ENCODE measurements at places on chromosomes 5 and 9. TPM values are rescaled to one million over a fixed set of nuclear protein-coding genes. Genes with fewer than 3 reads are reported as not detected.
A peak's percentile ranks its signal among the peaks of the same experiment; 100 is the strongest.

PCDHA6 gene
- total RNA-seq = 2.3 TPM

ADRB2 gene
- 0.36 TPM for total RNA-seq

GRXCR2 gene
- not detected for total RNA-seq

ADAMTS6 gene
- total RNA-seq = 16.7 TPM

SLC36A2 gene
- not detected for total RNA-seq

LEAP2 gene
- 0.82 TPM for total RNA-seq

NADK2 gene
- total RNA-seq = 27.0 TPM

DNAJA1 gene
- total RNA-seq = 120 TPM

GRCh38 chr9:136857166-136857565, 5.0 kb downstream of the MAMDC4 start:
- no peak for DNase-seq

DNA sequence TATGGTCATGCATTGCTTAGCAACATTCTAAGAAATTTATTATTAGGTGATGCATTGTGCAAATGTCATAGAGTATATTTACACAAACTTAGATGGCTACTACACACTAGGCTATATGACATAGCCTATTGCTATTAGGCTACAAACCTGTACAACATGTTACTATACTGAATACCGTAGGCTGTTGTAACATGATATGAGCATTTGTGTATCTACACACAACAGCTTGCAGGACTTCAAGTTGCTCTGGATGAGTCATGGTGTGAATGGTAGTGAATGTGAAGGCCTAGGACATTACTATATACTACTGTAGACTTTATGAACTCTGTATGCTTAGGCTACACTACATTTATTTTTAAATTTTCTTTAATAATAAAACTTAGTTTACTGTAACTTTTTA, 107.2 kb upstream of the MAMDC2 start:
- no peak for DNase-seq

DNA sequence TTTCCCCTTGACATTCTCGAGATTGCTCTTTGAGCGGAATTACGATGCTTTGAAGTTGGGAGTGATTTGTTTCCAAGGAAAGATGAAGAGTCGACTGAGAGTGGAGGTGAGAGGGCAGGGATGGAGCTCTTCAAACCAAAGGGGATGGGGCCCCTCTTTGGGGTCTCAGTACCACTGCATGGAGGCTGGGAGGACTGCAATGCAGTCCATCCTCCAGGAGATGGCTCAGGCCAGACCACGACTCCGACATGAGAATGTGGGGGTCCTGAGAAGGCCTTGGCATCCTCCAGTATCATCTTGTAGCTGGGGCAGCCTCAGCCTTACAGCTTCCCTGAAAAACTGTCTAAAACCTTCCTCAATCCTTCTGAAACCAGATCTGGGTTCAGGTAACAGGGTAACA, 51.1 kb upstream of the CDKN2AIPNL start:
- no peak for DNase-seq

- DNase-seq = no peak
Observed at GRCh38 chr5:31470608-31471007, 61.3 kb downstream of the DROSHA start.

GRCh38 chr9:90697808-90698207, 55.2 kb upstream of the DIRAS2 start:
- DNase-seq = no peak

DNA sequence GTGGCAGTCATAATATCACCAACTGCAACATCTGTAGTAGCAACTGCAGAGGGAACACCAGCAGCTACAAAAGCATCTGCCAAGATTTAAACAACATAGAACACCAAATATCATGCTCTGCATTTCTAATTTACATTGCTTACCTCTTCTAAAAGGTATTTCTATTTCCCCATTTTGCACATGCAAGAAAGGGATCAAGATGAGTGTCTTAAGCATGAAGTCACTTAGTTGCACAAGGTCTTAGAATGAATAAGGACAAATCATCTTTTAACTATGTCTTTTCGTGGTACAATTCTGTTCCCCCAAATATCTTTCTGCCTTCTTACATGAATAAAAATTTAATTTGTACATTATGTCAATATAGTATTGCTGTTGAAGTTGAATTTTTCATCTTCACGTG, 1746.4 kb downstream of the EFNA5 start:
- DNase-seq = no peak

GRCh38 chr5:115713408-115713807, 87.6 kb upstream of the TMED7 start:
- DNase-seq = no peak

DNA sequence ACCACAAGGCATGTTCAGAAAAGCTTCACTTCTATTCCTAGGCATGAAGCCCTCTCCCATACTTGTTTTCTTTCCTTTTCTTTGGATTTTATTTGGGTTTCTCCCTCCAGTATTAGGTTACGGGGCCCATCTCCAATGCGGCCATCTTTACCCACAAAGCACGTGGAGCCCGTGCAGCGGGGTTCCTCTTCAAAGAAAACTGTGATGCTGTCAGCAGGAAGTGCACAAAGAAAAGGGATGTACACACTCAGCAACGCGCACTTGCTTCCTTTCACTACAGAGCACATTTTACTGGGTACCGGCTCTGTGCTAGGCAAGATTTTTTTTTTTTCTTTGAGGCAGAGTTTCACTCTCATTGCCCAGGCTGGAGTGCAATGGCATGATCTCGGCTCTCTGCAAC, 106.6 kb downstream of the COL23A1 start:
- DNase-seq = no peak

DNA sequence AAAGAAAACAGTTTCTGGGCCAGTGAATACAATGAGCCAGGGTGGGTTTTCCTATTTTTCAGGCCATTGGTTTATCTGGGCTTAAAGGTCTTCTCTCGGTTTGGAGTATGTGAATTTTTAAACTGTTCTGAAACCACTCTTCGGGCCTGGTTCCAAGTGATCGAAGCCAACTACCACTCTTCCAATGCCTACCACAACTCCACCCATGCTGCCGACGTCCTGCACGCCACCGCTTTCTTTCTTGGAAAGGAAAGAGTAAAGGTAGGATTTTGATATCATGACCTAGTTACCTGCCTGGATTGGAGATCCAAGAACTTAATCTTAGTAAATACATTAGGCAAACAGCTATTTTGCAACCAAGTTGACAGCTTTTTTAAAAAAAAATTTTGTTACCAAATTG, 79.1 kb downstream of the WDR41 start:
- no peak for DNase-seq

- no peak for DNase-seq
Observed at GRCh38 chr9:4657426-4658159, 4.5 kb upstream of the PLPP6 start.

GRCh38 chr5:125560476-125561225, 814.2 kb upstream of the ZNF608 start:
- DNase-seq = no peak

- peak; percentile 66 for DNase-seq
Observed at GRCh38 chr9:129174724-129175514, 3.1 kb downstream of the IER5L start.

GRCh38 chr5:53350368-53350767, 130.1 kb upstream of the FST start:
- DNase-seq = no peak

- DNase-seq = no peak
Observed at GRCh38 chr5:10660720-10661387, 97.0 kb downstream of the ANKRD33B start.

- no peak for DNase-seq
Observed at GRCh38 chr9:133492061-133493021, 13.4 kb upstream of the SLC2A6 start.

GRCh38 chr9:33921967-33922895, 105.3 kb downstream of the UBE2R2 start:
- DNase-seq = peak; percentile 60

- peak; percentile 90 for DNase-seq
Observed at GRCh38 chr5:132410451-132411303, 41.2 kb downstream of the SLC22A5 start.

GRCh38 chr5:32754284-32754683, 43.2 kb downstream of the NPR3 start:
- no peak for DNase-seq

- no peak for DNase-seq
Observed at GRCh38 chr5:181058786-181059296, 18.8 kb downstream of the BTNL9 start.

All from endothelial cell (in vitro differentiated cells).